ENCODE measurements at places on chromosomes 2 and 18.

GRCh38 chr2:85663594-85664565 lies 4.1 kb downstream of the SFTPB start:
- no peak for DNase-seq

GRCh38 chr2:107323946-107324565 lies 438.1 kb upstream of the ST6GAL2 start:
- no peak for DNase-seq

DNA sequence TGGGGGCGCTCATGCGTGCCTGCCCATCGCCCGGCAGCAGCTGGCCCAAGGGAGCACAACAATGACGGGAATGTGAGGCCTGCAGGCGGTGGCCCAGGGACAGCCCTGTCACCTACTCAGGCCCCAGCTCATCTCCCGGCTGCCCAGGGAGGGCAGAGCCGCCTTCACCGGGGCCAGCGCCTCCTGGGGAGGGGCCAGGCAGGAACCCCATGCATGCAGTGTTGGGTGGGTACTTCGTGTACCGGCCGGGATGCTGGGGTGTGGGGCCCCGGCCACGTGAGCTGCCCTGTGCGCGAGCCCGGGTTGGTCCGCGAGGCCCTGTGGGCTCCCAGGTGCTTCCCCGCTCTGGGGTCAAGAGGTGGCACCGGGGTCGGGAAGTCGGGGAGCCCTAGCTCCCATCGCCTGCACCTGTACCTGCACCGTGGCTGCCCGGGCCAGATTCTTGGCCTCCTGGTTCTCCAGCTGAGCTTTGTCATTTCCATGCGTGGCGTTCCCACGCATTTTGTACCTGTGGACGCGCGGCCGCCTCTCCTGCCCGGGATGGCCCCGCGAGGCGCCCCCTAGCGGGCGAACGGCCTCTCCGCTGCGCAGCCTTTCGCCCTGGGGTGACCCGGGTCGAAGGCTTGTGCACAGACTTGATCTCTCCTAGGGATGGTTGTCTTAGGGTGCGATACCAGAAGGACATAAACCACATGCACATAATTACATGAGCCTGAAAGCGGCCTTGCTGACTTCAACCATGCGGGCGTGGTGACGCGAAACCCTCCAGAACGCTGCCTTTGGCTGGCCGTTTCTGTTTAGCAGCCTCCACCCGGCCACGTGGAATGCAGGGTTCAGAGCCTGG lies 950 bp downstream of the KLHL30 start:
- DNase-seq: peak; percentile 21

GRCh38 chr2:109208951-109209335 lies 79.9 kb downstream of the SH3RF3 start:
- no peak for DNase-seq

- DNase-seq: no peak
Observed at GRCh38 chr2:204362581-204362980, 182.7 kb upstream of the PARD3B start.

DNA sequence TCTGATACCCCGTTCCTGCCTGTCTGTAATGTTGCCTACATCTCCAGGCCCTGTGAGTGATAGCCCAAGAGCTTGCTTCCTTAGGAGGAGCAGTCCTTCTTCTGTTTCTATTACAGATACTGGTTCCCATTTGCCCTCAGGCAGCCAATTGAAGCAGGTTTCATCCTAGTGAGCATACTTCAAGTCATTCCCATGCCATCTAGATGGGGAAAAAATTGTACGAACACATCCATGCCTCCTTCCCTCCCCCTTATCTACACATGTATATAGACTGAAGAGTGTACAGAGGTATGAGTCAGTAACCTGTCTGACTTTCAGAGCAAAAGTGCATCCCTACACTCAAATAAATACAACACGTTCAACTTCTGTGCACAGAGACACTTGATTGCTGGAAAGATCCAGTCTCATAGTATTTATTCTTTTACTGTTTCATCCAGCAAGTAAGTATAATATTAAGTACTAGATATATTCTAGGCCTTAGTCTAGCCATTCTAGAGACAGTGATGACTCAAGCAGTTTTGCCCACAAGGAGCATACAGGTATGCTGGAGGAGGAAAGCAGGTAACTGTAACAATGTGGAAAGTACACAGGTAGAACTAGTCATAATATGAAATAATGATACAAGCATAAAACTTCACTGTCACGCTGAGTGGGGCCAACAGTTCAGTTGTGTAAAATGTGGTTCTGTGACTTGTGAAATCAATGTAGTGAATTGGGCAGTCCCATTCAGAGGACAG lies 153.4 kb downstream of the MGAT5 start:
- no peak for DNase-seq
